Activated naive CD4-positive, alpha-beta T cell treated with anti-CD3 and anti-CD28 coated beads for 36 hours (primary cell): ENCODE measurements at places on chromosomes 4 and X. TPM values are rescaled to one million over a fixed set of nuclear protein-coding genes. Genes with fewer than 3 reads are reported as not detected.
A peak's percentile ranks its signal among the peaks of the same experiment; 100 is the strongest.

Gene SPIN2B
- total RNA-seq: 8.2 TPM

- no peak overlapping the region for H3K4me3 ChIP-seq
- DNase-seq: no peak
- H3K27ac ChIP-seq: no peak overlapping the region
- H3K36me3 ChIP-seq: no peaks in the 10 kb centered on the region
- H3K4me1 ChIP-seq: peaks cover 71% of the 10 kb centered on the region
Measured at GRCh38 chr4:159175989-159176375, 73.1 kb downstream of the RAPGEF2 start.

GRCh38 chr4:152534541-152535359, 1.1 kb downstream of the FBXW7 start:
- peak overlapping the region; percentile 87 for H3K4me3 ChIP-seq
- no peaks in the 10 kb centered on the region for H3K27me3 ChIP-seq
- H3K36me3 ChIP-seq: peaks cover 21% of the 10 kb centered on the region
- peak; percentile 66 for DNase-seq
- H3K4me1 ChIP-seq: peaks cover 55% of the 10 kb centered on the region

DNA sequence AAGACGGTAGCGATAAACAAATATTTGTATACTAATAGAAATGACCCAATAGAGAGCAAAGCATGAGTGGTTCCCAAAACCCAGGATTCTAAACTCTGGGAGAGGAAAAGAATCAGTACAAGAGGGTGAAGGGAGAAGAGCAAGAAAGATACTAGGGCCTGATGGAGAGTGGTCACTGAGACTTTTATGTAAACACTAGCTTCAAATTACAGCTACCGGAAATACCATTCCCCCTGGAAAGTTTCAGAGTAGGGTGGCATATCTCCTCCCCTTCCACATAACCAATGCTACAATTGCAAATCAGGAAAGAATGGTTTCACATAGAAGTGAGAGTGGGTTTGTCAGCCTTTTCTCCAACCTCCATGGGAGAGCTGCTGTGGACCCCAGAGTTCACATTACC, 77.1 kb downstream of the EIF4E start:
- peaks cover 12% of the 10 kb centered on the region for H3K27me3 ChIP-seq
- H3K4me1 ChIP-seq: no peaks in the 10 kb centered on the region
- DNase-seq: no peak
- peaks cover 1% of the 10 kb centered on the region for H3K36me3 ChIP-seq
- H3K27ac ChIP-seq: no peak overlapping the region

DNA sequence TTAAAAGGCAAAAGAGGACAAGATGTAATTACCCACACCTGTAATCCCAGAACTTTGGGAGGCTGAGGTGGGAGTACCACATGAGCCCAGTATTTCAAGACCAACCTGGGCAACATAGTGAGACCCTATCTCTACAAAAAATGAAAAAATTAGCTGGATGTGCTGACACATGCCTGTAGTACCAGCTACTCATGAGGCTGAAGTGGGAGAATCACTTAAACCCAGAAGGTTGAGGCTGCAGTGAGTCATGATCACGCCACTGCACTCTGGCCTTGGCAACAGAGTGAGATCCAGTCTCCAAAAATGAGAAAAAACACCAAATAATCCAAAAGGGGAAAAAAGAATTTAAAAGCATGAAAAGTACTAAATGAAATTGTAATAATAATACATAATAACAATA, 30.8 kb downstream of the NR0B1 start:
- no peaks in the 10 kb centered on the region for H3K36me3 ChIP-seq
- H3K27ac ChIP-seq: no peak overlapping the region
- DNase-seq: no peak
- no peak overlapping the region for H3K4me3 ChIP-seq
- H3K27me3 ChIP-seq: no peaks in the 10 kb centered on the region
- H3K4me1 ChIP-seq: peaks cover 5% of the 10 kb centered on the region

Gene CTAG2
- not detected for total RNA-seq

Gene SLC38A5
- 45.8 TPM for total RNA-seq

Gene GPRIN3
- 8.6 TPM for total RNA-seq

DNA sequence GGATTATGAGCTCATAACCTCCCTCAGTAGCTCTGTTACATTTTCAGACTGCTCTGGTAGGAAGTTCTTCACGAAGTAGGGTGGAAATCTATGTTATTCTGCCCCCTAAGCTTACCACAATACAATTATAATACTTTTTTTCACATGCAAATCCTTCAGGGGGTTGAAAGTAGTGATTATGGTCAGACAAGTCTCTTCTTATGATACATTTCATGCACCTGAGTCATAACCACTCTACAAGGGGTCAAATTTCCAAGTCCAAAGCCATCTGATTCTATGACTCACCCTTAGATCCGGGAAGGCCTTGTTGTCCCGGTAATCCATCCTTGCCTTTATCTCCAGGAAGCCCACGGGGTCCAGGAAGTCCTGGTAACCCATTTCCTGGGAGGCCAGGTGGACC, 95.2 kb downstream of the ATG4A start:
- no peaks in the 10 kb centered on the region for H3K27me3 ChIP-seq
- no peak overlapping the region for H3K4me3 ChIP-seq
- no peak overlapping the region for H3K27ac ChIP-seq
- DNase-seq: no peak
- no peaks in the 10 kb centered on the region for H3K4me1 ChIP-seq

DNA sequence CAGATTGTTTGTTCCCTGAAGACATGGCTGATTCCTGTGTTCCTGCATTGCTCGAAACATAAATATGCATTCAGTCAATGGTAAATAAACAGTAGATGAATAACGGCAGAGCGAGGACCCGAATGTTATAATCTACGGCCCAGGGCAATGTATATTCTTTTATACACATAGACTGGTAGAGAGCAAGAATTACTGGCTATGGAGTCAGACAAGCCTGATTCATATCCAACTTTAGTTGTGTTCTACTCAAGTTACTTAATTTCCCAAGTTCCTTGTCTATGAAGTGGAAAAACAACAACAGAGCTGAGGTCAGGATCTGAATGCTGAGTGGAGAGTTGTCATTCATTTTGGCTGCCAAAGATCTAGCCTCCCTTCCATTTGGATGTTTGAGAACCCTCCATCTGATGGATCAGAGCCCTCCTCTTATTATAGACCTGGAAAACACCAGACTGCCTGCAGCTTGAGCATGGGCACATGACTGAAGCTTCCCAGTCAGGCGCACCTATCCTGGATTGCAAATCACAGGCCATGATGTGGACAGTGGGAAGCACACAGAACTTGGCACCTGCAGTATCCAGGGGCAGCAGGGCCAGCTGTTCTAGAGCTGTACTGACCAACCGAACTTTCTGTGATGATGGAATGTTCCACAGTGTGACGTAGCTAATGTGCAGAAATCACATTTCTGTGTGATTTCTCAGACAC, 80.1 kb downstream of the FAM184B start:
- peaks cover under 1% of the 10 kb centered on the region for H3K27me3 ChIP-seq
- no peaks in the 10 kb centered on the region for H3K4me1 ChIP-seq
- no peak for DNase-seq
- H3K36me3 ChIP-seq: no peaks in the 10 kb centered on the region
- H3K4me3 ChIP-seq: no peak overlapping the region

Gene COL4A6
- total RNA-seq: not detected

Gene SMR3B
- not detected for total RNA-seq

DNA sequence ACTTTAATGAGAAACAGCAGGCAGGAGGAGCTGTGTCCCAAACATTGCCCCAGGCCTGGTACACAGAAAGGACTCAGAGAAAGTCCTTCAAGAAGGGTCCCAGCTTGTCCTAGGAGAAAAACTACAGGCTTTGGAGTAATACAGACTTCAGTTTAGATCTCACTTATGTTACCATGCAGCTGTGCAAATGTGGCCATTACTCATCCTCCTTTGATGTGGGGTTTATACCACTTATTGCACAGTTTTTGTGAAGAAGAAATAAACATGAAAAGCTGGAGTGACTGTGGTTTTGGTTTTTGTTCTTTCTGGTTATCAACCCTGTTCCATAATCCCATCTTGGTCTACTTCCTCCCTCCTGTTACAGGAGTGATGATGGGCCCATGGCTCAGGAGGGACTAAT, 8.1 kb upstream of the CYTL1 start:
- H3K36me3 ChIP-seq: no peaks in the 10 kb centered on the region
- H3K4me1 ChIP-seq: no peaks in the 10 kb centered on the region
- H3K27ac ChIP-seq: no peak overlapping the region
- peaks cover 5% of the 10 kb centered on the region for H3K27me3 ChIP-seq
- no peak for DNase-seq

- no peak for DNase-seq
- no peak overlapping the region for H3K4me3 ChIP-seq
- H3K27me3 ChIP-seq: no peaks in the 10 kb centered on the region
- H3K4me1 ChIP-seq: peaks cover 60% of the 10 kb centered on the region
- H3K36me3 ChIP-seq: peaks cover 7% of the 10 kb centered on the region
- H3K27ac ChIP-seq: no peak overlapping the region
Measured at GRCh38 chr4:105184316-105184980, 37.8 kb downstream of the TET2 start.

Gene REPS2
- total RNA-seq: not detected

Gene UGT2B10
- total RNA-seq: not detected

Gene SMIM10
- total RNA-seq: 0.79 TPM

DNA sequence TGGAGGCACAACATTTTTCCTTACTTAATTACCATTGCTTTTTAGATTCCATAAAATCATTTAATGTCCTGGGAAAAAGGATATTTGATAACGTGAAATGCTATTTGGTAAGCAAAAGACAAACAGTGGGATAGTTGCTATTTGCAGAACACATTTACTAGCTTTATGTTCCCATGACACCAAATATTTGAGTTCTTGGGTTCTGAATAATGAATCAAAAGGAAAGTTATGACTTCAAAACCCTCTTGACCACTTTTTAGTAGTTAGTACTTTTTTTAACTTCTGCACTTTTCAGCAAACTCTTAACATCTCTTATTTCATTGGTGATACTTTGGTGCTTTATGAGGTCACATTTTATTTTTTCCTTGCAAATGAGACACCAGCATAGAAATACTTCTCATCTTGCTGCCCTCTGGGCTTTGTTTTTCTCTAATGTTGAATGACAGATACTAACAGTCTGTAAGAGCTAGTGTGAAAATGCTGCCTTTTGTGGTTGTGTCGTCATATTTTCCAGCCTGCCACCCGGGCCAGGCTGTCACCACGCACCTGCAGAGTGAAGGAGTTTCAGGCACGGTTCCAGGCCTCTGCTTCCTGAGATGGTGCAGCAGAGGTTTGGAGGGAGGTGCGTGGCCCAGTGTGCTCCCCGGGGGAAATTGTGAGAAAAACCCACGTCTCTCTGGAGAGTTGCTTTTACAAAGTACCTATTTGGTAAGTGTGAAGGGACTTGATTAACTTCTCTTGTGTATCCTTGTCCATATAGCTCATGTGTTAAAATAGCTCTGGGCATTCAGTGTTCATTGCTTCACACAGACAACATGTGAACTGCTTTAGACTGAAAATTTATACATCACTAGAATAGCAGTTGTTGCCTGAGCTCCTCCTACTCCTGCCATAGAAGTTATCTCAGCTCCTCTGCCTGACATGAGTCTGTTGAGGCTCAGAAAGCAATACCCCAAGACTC, 34.7 kb downstream of the MSL3 start:
- peak overlapping the region; percentile 85 for H3K27ac ChIP-seq
- H3K36me3 ChIP-seq: no peaks in the 10 kb centered on the region
- peak overlapping the region; percentile 11 for H3K4me3 ChIP-seq
- no peaks in the 10 kb centered on the region for H3K27me3 ChIP-seq

GRCh38 chrX:118545510-118545909, 49.9 kb downstream of the DOCK11 start:
- H3K4me1 ChIP-seq: peaks cover 24% of the 10 kb centered on the region
- peaks cover 13% of the 10 kb centered on the region for H3K36me3 ChIP-seq
- no peak overlapping the region for H3K4me3 ChIP-seq
- DNase-seq: no peak
- H3K27ac ChIP-seq: no peak overlapping the region

DNA sequence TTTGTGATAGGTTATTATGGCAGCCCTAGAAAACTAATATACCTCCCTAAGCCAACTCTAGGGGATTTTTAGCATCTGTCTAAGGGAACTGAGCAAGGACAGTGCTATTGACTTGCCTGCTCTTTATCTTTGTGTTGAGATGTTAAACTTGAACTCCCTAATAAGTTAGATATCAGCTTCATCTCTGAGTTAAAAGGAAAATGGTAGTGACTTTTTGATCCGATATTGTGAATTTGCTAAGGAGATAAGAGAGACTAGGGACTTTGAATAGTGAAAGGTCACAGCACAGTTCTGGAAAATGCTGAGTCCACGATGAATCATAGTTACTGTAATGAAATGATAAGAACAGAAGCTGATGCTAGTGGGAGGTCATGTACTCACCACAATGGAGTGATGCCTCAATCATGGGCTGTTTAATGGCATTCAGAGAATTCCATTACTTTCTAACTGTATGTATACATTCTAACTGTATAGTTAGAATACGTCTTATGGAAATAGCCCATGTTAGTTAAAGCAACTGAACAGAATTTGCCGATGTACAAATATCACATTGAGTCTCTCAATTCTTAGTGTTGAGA, 147.2 kb downstream of the GLRA3 start:
- no peaks in the 10 kb centered on the region for H3K27me3 ChIP-seq
- H3K36me3 ChIP-seq: no peaks in the 10 kb centered on the region
- no peak overlapping the region for H3K4me3 ChIP-seq
- DNase-seq: no peak
- no peak overlapping the region for H3K27ac ChIP-seq

DNA sequence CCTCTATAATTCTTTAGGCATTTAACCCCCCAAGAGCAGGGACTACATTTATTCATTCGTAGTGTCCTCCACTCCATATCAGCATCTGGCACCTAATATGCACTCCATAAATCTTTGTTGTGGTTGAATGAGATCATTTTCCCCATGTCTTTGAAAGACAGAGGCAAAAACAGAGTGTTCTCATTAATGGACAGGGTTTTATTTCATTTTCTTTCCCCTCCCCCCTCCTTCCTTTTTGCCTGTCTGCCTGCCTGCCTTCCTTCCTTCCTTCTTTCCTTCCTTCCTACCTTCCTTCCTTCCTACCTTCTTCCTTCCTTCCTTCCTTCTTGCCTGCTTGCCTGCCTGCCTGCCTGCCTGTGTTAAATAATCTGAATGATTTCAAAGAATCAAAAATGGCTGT, 83.2 kb downstream of the SHROOM3 start:
- no peak overlapping the region for H3K27ac ChIP-seq
- no peaks in the 10 kb centered on the region for H3K36me3 ChIP-seq
- H3K27me3 ChIP-seq: peaks cover 4% of the 10 kb centered on the region

Gene LRRC66
- total RNA-seq: not detected

- H3K27ac ChIP-seq: no peak overlapping the region
- H3K36me3 ChIP-seq: peaks cover 5% of the 10 kb centered on the region
- no peak overlapping the region for H3K4me3 ChIP-seq
- peak; percentile 70 for DNase-seq
- peaks cover 31% of the 10 kb centered on the region for H3K4me1 ChIP-seq
- no peaks in the 10 kb centered on the region for H3K27me3 ChIP-seq
Measured at GRCh38 chrX:9644335-9644734, 121.3 kb downstream of the GPR143 start.

GRCh38 chr4:98657531-98658286, 702 bp downstream of the TSPAN5 start:
- H3K4me1 ChIP-seq: peaks cover 73% of the 10 kb centered on the region
- H3K36me3 ChIP-seq: peaks cover 10% of the 10 kb centered on the region
- peak; percentile 47 for DNase-seq
- H3K27ac ChIP-seq: peak overlapping the region; percentile 71
- H3K4me3 ChIP-seq: peak overlapping the region; percentile 98

Gene GRIA2
- not detected for total RNA-seq

GRCh38 chr4:150971901-150972300, 43.2 kb downstream of the LRBA start:
- no peak for DNase-seq
- H3K4me1 ChIP-seq: peaks cover 50% of the 10 kb centered on the region
- no peak overlapping the region for H3K27ac ChIP-seq
- H3K27me3 ChIP-seq: no peaks in the 10 kb centered on the region
- H3K36me3 ChIP-seq: peaks cover 8% of the 10 kb centered on the region
- H3K4me3 ChIP-seq: no peak overlapping the region
